Activated CD4-positive, alpha-beta T cell treated with anti-CD3 and anti-CD28 coated beads, Interleukin-2, amount 50 U/mL, for 48 hours (primary cell): ENCODE measurements at places on chromosomes 11 and 22.

- no peak for DNase-seq
Observed at GRCh38 chr11:71165771-71166170, 86.6 kb downstream of the SHANK2 start.

GRCh38 chr11:2888266-2888968 is 2.8 kb upstream of the CDKN1C start:
- DNase-seq, result peak; percentile 93

DNA sequence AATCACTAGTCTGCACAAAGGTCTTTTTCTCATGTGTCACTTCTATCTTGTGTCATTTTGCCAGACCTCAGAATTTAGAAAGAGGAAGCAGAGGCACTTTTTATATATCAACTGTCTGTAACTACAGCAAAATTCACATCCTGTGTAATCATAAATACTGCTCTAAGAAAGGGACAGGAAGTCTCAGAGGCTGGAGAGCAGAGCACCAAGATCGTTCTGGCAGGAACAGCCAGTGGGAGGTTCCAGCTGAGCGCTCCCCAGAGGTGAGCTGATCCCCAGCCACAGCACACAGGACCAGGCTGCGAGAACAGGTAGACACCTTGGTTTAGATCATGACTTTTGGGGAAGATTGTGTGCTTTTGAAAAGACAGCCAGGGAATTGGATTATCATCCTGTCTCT is at the start of gene MS4A7:
Gene MS4A7 (plus strand): TSS at position 179 of the 400 bp plus-strand sequence. CDS start 4,610 bp downstream, outside the sequence.
- no peak for DNase-seq

- DNase-seq, result no peak
Observed at GRCh38 chr11:113549611-113550578, 74.7 kb upstream of the DRD2 start.

- DNase-seq, result no peak
Observed at GRCh38 chr22:42160830-42161696, 30.5 kb upstream of the CYP2D6 start.

DNA sequence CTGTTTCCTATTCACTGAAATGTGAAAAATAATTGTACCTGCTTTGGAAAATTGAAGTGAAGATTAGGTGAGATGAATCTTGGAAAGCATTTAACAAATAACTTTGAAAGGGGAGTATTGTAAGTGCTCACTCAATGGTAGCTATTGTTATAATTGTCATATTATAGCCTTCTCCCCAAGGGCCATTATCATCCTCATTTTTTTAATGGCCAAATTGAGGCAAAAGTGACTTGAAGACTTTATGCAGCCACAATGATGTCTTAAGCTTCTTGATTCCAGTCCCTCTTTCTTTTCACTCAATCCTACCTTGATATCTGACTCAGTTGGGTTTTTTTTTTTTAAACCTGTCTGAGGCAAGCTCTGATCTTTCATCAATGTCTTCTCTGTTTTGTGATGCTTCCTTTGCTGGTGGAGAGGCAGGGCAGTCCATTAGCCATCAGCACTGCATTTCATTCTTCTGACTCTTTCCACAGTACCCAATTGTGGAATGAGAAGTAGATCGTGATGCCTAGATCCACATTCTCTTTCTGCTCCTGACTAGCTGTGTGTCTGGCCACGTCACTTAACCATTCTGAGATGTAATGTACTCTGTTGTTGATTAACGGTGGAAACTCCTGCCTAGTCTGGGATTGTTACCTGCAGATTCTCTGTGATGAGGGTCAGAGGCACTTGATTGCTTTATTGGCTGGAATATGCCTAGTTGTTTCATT is 101.4 kb downstream of the DBX1 start:
- DNase-seq, result no peak
